ENCODE measurements at places on chromosomes 6 and 20. TPM values are rescaled to one million over a fixed set of nuclear protein-coding genes. Genes with fewer than 3 reads are reported as not detected.

DNA sequence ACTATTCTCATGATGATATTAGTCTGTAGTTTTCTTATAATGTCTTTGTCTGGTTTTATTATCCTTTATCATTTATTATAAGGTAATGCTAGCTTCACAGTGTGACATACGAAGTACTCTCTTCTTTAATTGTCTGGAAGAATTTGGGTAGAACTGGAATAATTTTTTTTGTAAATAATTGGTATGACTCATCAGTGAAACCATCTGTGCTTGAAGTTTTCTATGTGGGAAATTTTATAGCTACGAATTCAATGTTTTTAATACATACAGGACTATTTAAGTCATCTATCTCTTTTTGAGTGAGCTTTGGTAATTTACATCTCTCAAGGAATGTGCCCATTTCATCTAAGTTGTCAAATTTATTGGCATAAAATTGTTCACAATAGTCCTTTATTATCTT lies 86.3 kb downstream of the SOD2 start:
- DNase-seq = no peak

GRCh38 chr6:116405138-116405537 lies 34.4 kb downstream of the DSE start:
- no peak for DNase-seq

DNA sequence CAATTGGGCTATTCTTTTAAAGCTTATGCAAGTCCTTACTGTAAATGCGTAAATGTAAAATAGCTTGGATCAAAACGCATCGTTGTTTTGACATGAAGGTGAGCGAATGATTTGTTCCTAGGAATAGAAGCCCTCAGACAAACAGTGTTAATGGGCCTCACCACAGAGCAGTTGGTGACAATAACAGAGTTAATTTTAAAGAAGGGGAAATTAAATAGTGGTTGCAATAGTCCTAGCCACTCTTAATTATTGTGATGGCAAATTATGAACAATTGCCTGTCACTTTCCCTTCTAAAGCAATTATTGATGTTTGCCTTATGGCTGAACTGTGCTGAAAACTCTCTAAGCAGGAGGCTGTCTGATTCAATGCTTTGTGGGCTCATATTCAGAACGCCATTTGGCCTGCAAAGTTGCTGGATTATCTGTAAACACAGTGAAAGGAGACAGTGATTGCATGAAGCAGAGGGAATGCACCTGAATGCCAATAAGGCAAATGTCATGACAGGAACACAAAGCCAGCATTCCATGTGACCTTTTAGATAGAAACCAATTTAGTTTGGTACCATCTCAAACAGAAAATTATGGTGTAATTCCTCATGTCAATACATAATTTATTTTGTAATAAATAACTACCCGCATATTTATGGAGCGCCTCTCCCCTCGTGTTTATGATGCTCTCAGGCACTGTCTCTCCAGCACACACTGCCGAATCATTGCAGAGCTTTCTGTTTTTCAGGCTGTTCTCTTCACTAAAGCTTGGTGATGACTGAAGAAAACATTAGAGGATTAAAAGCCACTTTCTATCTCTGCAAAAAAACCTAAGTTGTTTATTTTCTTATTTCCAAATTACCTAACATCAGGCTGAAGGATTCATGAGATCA lies 387.5 kb downstream of the HACE1 start:
- no peak for DNase-seq

- no peak for DNase-seq
These were observed 215.0 kb upstream of the HSF2 start for GRCh38 chr6:122184401-122184827.

Gene LTV1
- 31.7 TPM for total RNA-seq
